ENCODE measurements at places on chromosomes 2 and 18. TPM values are rescaled to one million over a fixed set of nuclear protein-coding genes. Genes with fewer than 3 reads are reported as not detected.
A peak's percentile ranks its signal among the peaks of the same experiment; 100 is the strongest.

DNA sequence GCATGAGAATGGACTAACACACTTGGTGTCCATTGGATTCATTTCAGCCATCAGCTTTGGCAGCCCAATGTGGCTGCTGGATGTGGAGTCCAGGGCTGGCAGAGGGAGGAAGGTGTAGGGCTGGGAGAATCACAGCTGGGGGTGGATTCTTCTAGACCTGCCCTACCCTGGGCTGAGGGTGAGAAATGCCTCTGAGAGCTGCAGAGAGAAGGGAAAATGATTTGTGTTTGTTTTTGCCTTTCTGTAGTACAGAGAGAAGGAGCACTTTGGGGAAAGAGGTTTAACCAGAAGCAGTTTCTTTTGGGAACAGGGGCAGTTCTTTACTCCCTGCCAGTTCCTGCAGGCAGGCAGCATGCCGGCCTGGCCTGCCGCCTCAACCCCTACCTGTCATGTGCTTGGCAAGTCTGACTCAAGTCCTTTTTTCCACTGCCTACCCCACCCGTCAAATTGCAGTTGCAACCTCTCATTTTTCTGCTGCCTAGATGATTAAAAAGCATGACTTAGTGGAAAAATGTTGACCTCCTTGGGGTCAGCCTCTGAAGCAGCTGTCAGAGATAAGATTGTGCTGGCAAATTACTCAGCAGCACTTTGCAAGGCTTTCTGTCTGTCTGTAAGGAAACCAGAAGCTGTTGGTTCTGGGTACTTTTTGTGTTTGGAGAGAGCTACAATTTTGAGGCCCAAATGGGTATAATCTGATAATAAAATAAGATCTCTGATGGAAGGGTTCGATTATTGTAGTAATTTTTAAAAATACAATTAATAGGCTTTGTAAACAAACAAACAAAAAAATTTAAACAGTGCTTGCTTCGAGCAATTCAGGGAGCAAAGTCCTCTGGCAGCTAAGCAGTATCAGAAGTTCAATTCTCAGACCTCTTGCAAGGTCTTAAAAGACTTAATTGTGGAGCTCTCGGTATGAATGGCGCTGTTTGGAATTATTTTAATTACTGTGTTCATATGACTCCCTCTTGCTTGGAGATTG, 21.7 kb downstream of the LBH start:
- DNase-seq = peak; percentile 86

- no peak for DNase-seq
These were observed 32.6 kb upstream of the NPC1 start for GRCh38 chr18:23618862-23619387.

- no peak for DNase-seq
These were observed 32.6 kb downstream of the HJURP start for GRCh38 chr2:233821709-233822100.

DNA sequence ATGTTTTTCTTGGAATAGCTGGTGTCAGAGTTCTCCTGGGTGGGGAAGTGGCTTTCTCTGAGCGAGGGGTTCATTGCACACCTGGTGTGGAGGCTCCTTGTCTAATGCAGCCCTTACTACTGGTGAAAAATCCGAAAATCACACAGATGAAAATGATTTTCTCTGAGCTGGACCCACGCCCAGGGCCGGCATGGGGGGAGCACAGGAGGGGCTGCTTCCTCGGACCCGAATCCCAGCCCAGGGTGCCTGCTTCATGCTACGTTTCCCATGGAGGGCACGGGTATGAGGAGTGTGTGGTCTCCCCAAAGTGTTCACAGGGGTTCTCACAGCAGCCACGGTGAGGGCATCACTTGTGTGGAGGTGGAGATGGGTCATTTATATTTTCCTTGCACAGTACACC, 288.0 kb upstream of the HDAC4 start:
- no peak for DNase-seq

GRCh38 chr2:141595316-141595920, 535.4 kb downstream of the LRP1B start:
- DNase-seq = no peak

DNA sequence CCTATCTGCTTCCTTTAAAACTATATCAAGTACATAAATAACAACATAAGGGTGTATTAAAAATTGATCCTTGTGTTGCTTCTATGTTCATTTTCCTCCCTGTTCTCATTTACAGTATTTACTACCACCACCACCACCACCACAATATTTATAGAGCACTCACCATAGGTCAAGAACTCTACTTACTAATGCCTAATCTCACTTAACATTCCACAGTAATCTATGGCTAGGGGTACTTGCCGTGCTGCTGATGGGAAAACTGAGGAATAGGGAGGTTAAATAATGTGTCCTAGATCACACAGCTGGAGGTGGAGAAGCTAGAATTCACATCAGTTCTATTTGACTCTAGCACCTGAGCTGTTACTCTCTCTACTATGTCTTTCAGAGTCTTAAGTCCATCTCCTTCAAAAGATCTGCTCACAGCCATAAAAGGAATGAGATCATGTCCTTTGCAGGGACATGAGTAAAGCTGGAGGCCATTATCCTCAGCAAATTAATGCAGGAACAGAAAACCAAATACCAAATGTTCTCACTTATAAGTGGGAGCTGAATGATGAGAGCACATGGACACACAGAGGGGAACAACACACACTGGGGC, 54.1 kb upstream of the ZNF385B start:
- DNase-seq = no peak

- DNase-seq = no peak
These were observed 992.2 kb upstream of the PIK3C3 start for GRCh38 chr18:40962784-40963183.

DNA sequence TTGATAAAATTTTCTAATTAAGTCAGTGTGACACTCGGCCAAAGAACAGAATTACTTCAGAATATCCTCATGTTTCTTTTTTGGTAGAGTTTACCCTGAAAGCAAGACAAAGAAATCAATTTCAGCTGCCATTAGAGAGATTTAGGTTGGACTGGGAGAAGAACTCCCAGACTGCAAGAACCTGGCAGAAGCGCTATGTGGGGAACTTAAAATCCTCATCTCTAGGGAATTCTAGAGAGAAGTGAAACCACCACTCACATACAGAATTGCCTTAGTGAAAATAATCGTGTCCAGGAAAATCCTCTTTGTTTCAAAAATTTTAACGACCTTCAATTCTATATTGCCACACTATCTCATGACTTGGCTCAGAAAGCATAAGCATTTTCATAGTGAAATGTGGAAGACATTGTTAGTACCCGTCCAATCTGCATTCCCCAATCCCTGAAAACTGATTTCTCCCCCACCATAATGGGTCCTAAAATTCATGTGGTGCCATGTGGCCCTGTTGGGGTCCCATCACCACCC, 297.3 kb upstream of the MEIS1 start:
- no peak for DNase-seq

DNA sequence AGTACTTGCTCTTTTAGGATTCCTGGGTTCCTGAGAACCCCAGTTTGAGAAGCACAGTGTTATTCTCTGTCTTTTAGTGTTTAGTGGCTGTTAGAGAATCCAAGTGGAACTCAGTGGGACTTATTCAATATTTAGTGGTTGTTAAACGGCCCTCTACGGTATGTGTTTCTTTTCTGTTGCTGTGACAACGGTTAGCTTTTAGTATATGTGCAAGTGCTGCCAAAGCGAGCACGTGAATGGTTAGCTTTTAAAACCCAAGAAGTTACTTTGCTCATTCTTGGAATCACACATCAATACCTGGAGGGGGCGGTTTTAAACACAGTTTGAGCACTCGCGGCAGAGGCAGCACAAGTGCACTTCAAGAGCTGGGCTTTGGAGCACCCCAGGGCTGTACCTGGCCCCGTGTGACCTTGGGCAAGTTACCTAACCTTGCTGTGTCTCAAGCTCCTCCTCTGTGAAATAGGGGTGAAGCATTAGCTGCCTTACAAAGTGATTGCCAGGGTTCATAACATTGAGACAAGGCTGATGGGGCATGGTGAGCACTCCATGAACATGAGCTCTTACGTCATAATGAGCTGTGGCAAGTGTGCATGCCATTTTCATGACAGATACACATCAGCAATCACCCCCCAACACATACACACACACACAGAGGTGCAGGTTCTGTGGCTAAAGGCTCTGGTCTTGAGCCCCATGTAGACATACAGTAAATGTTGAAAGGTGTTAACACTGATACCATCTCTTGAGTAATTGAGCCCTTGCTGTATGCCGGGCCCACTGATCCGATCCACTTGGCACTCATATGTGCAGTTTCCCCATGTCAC, 234.1 kb downstream of the ALPK2 start:
- DNase-seq = no peak

GRCh38 chr18:44793685-44794084, 113.0 kb downstream of the SETBP1 start:
- no peak for DNase-seq

Gene POTEC
- total RNA-seq = 2.9 TPM

Gene NT5C1B
- total RNA-seq = 0.21 TPM

Gene DTNA
- total RNA-seq = 12.1 TPM

Gene L3MBTL4
- 2.8 TPM for total RNA-seq

Gene CHN1
- total RNA-seq = 34.4 TPM

Gene PMAIP1
- total RNA-seq = 47.8 TPM

Data from Daoy (cell line).